Activated T-helper 1 cell treated with Interleukin-2 at 50 U/mL for 16 hours (primary cell): ENCODE measurements at places on chromosomes 12 and 14.

GRCh38 chr14:95319312-95320077 is at the start of gene CLMN:
CLMN (minus strand) TSS chr14:95319908; CDS start chr14:95319792, 116 bp downstream.
- DNase-seq, result peak; percentile 2

DNA sequence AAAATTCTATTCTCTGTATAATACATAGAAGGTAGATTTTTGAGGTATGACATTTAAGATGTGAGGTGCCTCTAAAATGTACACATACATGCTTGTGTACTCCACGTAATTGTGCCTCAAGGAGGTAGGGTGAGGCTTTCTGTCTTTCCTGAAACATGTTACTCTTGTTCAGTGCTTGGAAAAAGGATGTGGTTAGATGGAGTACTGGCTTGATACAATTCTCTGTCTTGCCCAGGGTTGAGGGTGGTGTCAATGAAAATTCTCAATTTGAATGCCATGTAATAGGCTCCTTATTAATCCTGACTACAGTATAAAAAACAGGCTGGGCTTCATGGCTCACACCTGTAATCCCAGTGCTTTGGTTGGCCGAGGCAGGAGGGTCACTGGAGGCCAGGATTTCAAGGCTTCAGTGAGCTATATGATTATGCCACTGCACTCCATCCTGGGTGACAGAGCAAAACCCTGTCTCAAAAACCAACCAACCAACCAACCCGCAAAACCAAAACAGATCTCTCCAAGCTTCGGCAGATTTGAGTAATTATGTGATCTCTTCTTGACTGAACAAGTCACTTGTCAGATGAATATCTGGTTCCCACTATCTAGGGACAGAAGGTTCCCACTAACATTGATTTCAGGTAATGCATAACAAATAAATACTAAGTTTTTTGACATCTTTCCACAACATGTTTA is 41.6 kb downstream of the RCOR1 start:
- DNase-seq, result no peak

- DNase-seq, result no peak
These were observed 85.1 kb downstream of the TMEM30B start for GRCh38 chr14:61196034-61196433.

DNA sequence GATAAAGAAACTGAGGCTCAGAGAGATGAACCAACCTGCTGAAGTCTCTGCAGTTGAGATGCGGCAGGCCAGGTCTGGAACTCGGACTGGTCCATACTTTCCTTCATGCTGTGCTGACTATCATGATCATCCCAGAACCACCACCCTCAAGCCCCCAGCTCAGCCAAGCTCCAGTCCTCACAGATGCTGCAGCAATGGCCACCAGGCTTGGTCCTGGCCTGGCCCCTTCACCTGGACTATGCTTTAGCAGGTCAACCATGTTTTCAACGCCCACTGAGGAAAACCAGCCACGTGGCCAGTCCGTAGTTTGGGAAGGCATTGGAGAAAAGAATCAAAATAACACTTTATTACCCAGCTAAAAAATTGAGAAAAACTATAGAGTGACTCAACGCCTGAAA is 1.4 kb downstream of the GPR68 start:
- DNase-seq, result no peak

DNA sequence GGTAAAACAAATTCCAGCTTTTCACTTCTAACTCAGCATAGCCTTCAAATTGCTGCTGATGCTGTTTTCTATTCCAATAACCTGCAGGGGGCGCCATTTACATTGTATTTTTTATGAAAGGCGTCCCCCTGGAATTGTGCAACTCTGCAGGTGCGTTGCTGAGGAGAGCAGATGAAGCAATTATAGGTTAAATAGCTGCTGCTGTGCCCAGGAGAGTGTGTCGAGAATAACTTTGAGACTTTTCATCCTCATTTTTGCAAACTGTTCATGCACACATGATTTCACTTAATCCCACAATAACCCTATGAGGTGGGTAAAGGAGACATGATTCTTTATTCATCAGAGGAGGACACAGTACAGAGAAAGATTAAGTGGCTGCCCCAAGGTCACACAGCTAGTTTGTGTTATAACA is 75.7 kb downstream of the MYRFL start:
- DNase-seq, result peak; percentile 10

DNA sequence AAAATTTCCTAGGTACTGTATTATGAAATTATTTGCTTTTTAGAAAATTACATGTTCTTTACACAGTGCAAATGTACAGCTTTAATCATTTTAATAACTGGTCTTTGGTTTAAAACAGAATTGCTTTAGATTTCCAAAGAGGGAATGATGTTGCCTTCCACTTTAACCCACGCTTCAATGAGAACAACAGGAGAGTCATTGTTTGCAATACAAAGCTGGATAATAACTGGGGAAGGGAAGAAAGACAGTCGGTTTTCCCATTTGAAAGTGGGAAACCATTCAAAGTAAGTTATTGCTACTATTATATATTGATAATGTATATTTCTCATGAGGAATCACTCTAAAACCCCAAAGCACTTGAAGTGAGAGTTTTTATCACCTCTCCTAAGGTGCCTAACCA is 13.4 kb downstream of the LGALS3 start:
- no peak for DNase-seq

- no peak for DNase-seq
These were observed 149.7 kb upstream of the ARHGAP5 start for GRCh38 chr14:31927348-31927832.

DNA sequence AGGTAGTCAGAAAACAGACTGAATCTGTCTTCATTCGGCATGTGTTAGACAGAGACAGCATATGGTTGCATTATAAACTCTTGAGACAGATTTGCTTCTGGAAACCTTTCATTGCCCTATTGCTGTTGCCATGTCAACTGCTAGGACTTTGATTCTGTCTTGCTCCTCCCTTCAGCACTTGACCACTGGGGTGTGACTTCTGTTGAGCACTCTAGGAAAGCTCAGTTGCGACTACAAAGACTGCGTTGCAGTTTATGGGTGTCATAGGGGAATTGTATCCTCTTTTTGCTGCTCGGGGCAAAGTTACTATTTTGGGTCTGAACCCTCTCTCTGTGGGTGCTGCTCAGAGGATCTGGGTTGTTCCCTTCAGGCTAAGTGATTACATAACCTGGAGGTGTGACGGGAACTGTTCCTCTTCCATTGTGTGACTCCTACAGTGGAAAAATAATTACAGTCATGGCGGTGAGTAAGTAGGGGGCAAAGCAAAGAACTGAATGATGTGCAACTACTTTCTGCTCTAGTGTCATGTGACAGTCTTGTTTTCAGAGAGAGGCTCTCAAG is 44.3 kb upstream of the TRIM9 start:
- DNase-seq, result no peak

- DNase-seq, result no peak
These were observed 6.3 kb upstream of the ART4 start for GRCh38 chr12:14849661-14850060.

DNA sequence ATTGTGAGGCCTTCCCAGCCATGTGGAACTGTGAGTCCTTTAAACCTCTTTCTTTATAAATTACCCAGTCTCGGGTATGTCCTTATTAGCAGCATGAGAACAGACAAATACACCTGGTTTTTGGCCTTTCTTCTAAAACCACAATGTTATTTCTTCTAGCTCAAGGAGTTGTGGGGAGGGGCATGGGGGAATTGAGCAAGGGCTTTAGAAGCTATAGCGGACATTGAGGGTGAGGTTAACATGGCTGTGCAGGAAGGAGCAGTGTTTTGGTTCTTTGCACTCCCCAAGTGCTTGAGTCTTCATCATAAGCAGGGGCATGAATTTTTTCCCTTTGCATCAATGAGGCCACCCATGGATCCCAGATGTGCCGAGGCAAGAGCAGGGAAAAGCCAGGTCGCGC is 86.8 kb downstream of the SPRING1 start:
- no peak for DNase-seq

- no peak for DNase-seq
These were observed 841.7 kb downstream of the VRK1 start for GRCh38 chr14:97638864-97639263.

DNA sequence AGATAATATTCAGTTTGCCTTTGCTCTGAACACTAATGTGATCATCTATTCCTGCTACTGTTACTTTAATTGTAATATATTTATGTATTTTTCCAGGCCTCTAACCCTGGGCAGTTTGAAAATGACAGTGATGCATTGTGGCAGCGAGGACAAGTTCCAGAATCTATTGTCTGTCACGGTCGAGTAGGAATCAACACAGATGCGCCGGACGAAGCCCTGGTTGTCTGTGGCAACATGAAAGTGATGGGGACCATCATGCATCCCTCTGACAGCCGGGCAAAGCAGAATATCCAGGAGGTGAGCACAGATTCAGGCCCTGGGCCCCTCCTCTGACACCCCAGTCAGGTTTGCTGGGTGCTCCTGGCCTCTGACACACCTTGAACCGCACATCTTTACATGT is 78.5 kb downstream of the MYRFL start:
- no peak for DNase-seq

DNA sequence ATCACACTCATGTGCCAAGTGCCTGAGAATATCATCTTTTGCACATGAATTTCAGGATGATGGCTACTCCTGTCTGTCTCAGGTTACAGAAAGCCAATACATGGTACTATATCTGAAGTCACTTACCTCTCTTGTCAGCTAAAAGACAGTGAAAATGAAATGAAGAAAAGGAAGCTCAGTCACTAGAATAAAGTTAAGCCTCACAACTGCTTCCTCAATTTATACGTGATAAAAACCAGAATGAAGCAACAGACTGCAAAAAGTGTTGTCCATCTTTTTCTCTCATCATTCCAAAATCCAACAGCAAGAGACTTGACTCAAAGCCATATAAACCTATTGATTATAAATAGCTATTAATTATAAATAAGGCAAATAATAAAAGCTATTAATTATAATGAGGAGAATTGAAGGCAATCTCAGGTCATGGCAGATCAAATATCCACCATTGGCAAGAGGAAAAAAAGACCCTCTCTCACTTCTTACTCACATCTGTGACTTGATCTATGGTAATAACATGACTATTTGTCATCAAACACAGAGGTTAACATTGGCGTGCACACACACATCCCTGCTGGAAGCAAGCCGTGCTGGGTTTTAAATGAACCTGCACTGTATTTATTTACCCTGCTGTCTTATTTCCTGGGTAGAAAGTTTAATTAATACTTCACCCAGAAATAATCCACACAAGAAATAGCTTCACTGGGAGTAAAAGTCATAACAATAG is 10.0 kb downstream of the NIN start:
- no peak for DNase-seq

DNA sequence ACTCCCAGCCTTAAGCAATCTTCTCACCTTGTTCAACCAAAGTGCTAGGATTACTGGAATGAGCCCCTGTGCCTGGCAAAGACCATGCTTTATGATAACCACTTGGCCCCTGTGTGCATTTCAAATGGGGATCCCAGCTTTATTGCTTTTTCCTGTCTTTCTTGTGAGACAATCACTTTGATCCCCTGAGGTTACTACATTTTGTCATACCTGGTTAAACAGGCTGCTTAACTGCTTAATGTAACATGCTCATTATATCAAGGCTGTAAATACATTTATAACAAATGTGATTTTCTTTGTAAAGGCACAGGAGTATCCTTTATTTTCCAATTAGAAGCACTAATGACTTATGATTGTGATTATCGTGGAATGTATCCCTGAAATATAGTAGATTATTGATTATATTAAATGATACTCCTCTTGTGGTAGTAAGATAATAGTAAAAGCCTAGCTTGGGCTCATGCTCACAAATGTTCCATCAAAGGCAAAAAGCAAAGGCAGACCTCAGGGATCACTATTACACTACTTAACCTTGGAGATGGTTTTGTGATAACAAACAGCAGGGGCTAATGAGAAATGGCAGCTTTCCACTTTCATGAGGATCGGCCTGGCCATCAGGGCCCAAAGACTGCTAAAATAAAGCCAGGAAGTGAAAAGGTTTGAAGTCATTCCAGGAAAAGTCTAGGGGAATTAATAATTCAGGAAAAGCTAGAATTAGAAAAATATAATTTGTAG is 290.8 kb upstream of the MDGA2 start:
- no peak for DNase-seq

GRCh38 chr14:102222751-102223150 is 82.2 kb downstream of the MOK start:
- DNase-seq, result no peak

DNA sequence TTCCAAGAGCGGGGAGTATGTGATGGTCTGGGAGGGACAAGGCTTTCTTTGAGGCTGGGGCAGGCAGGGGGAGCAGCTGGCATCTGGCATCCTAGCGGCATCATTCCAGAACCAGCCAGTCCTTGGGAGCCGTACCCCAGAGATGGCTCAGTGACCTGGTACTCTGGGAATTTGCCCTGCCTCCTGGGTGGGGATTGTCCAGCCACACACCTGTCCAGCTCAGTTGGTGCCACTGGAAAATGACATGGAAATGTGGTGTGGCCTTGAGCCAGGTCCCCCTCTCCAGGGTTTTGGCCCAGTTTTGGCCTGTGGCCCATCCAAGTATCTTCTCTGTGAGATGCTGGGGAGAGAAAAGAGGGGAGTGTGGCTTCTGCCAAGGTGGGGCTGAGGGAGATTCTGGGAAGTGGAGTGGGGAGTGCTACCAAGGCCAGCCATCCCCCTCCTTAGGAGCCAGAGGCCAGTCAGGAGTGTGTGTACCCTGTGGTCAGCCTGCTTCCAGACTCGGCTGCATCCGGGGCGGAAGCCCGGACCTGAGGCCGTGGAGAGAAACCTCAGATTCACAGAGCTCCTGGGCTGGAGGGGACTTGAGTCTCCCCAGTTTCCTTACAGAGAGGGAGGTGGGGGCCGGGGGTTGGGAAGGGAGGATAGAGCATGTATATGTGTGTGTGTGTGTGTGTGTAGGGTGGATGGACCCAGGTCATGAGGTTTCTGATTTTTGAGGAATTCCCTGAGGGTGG is 14.7 kb upstream of the KRT80 start:
- no peak for DNase-seq

- no peak for DNase-seq
These were observed 463 bp downstream of the COA8 start for GRCh38 chr14:103563226-103563620.

- DNase-seq, result no peak
These were observed 63.9 kb downstream of the ARL6IP4 start for GRCh38 chr12:123044351-123044750.

- no peak for DNase-seq
These were observed 96.1 kb upstream of the EGLN3 start for GRCh38 chr14:34046799-34047520.

DNA sequence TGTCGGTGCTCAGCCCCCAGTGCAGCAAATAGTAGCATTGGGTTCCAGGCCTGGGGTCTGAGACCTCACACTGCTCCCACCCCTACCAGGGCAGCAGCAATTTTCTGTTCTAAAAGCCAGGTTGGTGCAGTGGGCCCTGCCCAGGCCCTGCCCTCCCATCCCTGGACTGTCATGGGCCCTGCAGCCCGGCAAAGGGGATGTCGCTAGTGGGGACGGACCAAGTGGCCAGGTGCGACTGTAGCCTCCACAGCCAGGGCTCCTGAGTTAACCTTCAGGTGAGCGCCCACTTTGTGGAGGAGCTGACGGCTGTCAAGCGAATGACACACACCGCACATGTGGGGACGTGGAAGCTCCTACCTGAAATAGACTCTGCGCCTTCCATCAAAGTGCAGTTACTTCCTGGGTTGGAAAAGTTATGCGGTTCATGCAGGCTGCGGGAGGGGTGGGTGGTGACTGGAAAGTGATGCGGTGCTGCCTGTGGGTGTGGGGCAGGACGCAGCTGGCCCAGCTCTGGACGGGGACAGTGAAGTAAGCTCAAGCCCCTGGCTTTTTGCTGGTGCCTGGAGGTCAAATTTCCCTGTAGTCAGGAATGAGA is 1.5 kb downstream of the INF2 start:
- no peak for DNase-seq
